ENCODE measurements at places on chromosomes 1 and 21.

DNA sequence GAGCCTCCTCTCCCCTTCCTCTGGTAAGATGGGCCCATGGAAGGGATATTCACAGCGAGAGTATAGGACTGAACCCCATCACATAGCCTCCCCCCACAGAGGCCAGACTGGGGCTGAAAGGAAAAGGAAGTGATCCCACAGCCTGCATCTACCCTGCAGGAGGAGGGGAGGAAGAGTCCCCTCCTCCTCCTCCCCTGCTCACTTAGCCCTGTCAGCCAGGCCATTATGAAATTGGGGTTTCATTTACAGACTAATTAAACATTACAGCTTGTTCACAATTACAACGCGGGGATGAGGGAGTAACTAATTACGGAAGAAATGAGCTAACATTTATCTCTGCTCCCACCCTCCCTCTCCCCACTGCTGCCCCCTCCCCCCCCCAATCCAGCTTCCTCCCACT lies 25.4 kb downstream of the DMAP1 start:
- DNase-seq = no peak

DNA sequence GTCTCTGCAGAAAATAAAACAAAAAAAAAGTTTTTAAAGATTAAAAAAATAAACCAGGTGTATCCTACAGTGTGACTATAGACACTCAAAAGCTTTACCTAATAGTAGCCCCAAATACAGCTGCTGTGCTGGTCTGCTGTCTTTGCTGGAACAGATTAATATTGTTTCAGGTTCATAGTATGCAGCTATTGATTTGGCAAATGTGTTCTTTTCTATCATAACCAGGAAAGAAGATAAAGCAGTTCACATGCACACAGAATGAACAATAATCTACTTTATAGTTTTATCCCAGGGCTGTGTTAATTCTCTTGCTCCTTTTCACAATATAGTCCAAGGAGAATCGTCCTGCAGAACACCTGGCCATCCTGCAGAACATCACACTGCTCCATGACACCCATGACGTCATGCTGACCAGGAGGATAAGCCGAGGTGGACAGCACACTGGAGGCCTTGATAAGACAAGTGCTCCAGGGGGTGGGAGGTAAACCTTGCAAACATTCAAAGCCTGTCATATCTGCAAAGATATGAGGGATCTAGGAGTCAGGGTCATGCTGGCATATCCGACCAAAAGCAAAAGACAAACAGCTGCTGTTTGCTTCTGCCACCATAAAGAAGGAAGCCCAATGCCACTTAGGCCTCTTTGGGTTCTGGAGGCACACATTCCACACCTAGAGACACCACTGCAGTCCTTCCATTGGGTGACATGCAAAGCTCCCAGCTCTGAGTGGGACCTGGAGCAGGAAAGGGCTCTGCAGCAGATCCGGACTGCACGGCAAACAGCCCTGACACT lies 86.1 kb upstream of the SLC2A1 start:
- no peak for DNase-seq

- DNase-seq = no peak
Measured at GRCh38 chr1:84967666-84968065, 29.2 kb downstream of the MCOLN2 start.

DNA sequence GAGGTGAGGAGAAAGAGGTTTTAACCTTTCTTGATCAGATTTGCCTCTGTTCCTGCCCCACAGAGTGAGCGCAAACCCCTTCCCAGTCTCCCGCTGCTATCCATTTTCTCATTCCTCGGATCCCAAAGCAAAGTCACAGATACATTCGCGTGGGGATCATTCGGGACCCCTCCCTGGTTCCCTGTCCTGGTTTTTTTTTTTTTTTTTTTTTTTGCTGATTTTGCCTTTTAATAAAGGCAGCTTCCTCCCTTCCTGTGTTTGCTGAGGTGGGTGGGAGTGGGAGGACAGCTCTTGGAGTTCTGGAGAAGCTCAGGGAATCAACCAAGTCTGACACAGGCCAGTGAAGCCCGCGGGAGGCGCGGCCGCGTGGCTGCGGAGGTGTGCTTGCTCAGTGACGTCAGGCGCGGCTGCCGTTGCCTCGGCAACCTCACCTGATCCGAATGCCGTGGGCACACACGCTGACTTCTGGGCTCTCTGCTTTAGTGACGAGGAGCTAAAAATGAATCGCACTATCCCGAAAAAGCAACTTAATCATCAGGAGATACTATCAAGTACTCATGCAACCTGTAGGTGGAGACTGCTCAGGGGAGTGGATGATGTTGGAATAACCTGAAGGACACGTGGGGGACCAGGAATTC lies 106.4 kb downstream of the TBX19 start:
- peak; percentile 62 for DNase-seq

DNA sequence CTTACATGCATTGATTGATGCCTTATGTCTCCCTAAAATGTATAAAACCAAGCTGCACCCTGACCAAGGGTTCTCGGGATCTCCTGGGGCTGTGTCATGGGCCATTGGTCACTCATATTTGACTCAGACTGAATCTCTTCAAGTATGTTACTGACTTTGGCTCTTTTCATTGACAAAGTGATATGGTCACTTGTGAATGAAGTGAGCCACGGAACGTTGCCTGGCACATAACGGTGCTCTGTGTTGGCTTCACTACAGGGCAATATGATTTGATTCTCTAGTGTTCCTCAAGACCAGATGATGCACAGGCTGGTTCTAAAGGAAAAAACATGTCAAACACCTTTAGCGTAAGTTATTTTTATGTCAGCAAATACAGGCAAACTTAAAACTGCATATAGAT lies 11.4 kb upstream of the IL10RB start:
- no peak for DNase-seq

- DNase-seq = no peak
Measured at GRCh38 chr21:25441835-25442234, 165.4 kb downstream of the MRPL39 start.

- no peak for DNase-seq
Measured at GRCh38 chr21:23008601-23009202, 2010.5 kb downstream of the NCAM2 start.

GRCh38 chr1:200178340-200178739 lies 150.8 kb downstream of the NR5A2 start:
- no peak for DNase-seq

DNA sequence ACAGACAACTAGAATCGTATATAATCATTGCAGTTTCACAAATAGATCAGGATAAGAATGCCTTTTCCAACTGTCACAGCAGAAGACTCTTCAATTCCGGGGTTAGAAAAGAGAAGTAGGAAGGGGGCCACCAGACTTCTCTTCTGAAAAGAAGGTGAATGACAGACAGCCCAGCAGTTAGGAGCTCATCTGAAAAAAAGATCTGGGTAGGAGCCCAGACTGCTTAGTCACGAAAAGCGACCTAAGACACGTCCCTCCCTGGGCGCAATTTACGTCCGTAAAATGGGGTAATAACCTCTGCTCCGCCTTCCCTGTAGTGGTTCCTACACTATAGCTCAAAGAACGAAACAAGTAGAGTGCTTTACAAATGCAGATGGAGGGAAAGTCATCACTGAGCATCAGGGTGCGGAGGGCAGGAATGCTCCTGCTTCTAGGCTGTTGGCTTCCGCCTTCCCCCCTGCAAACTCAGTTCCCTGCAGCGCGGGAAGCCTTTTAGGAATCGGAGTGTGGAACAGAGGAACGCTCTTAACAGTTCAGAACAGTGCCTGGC lies 582 bp downstream of the ORC1 start:
- DNase-seq = peak; percentile 56

- DNase-seq = no peak
Measured at GRCh38 chr1:100419072-100419471, 66.8 kb downstream of the CDC14A start.

DNA sequence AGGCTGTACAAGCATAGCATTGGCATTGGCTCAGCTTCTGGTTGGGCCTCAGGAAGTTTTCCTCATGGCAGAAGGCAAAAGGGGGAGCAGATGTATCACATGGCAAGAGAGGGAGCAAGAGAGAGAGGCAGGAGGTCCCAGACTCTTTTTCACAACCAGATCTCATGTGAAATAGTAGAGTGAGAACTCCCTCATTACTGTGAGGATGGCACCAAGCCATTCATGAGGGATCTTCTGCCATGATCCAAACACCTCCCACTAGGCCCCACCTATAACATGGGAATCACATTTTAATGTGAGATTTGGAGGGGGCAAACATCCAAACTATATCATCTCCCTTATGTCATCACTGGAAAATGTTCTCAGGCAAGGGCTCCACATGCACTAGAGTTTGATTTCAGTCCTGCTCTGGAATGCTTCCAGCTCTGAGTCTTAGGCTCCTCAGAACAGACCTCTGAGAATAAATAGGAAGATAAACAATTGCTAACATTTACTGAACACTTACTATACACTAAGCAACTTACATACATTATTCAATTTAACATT lies 39.4 kb upstream of the VTCN1 start:
- DNase-seq = no peak

DNA sequence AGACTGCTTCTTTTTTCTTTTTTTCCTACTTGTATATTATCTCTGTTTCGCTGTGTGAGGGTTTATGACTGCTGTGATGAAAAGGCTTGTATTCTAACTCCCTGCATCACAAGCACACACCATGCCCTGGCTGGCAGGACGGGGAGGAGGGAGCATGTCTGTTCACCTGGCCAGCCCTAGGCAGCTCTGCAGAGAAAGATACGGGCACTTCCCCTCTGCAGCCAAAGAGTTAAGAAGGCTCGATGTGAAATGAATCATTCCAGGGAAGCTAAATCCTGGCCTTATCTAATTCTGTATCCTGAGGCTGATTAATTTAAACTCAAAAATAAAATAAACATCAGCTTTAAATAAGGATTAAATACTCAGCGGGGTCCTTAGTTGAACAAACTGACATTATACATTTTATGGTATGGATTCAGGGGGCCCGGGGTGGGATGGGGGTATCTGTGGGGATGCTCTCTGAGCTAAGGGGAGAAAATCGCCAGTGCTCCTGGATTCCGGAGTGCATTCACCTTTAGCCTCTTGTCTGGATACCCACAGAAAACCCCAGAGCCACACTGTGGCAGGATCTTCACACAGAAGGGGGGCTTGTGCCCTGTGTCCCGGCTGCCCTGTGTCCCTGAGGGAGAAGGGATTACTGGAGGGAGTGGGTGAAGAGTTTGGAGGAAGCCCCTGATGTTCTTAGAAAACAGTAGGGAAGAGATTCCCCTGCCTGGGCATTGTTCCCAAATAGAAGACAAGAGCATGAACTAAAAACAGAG lies 321.5 kb downstream of the NPHP4 start:
- DNase-seq = no peak

DNA sequence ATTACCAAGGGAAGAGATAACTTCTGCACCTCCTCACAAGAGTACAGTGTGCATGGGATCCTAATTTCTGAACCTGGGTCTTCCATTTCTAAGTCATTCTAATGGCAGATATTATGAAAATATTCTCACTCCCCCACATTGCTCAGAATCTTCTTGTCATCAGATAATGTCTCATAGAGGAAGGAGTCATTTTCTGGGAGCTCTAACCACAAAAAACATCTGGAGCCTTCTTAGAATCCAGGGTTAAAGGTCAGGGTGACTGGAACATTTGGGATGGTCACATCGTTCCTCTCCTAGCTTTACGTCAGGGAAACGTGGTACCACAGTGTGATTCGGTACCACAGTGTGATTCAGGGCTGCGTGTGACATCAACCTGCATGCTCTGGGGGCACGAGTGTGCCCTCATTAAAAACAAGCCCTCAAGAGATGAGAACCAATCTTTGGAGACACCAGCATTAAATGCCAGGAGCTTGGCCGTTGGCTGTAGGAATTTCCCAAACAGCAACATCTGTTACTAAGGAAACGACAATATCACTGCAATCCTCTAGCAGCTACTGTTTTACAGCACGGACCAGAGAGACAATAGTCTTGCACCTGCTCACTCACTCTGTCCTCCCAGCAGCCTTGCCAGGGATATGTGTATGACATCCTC lies 179.1 kb downstream of the PSMG1 start:
- DNase-seq = no peak

DNA sequence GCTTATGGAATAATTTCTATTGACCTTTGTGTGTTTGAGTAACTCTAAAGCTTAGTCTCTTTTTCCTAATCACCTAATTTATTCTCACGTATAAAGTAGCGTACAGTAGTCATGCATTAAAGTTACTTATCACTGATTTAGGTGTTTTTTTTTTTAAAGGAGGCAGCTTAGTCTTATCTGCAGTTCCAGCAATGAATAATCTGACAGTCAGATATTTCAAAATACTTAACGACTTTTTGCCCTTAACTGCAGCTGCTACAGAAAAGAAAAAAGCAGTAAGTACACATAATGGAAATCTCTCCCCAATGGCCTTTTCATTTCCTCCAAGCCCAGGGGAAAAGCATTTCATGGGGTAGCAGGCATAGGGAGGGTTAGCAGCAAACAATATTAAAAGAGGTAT lies 54.6 kb downstream of the SLC35F3 start:
- DNase-seq = no peak

DNA sequence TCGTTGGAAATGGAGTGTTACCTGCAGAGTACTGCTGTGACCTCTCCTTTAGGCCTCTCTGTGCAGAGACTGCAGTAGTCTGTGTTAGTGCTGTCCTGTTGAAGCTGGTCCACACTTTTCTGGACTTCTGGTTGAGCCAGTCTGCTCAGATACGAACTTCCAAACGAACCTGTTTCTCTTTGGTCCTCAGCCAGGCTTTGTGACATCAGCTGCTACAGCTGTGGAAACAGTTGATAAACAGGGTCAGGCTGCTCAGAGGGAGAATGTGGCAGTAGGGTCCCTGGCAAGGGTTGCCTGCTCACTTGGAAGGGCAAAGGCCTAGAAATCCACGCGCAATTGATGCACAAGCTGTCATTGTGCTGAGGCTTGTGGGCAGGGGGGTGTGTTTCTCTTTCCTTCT lies 98.8 kb downstream of the NOS1AP start:
- DNase-seq = no peak

DNA sequence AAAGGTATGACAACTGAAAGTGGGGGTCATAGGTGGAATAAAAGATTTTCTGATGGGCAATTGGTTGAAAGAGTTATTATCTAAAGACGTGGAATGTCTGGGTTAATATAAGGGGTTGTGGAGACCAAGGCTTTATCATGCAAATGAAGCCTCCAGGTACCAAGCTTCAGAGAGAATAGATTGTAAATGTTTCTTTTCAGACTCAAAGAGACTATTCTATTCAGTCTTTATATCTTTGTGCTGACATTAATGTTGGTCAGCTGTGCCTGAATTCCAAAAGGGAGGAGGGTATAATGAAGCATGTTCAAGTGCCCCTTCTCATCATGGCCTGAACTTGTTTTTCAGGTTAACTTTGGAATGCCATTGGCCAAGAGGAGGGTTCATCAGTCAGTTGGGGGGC lies 145.3 kb downstream of the SETD4 start:
- no peak for DNase-seq

- DNase-seq = no peak
Measured at GRCh38 chr1:58718435-58718834, 18.6 kb upstream of the MYSM1 start.

DNA sequence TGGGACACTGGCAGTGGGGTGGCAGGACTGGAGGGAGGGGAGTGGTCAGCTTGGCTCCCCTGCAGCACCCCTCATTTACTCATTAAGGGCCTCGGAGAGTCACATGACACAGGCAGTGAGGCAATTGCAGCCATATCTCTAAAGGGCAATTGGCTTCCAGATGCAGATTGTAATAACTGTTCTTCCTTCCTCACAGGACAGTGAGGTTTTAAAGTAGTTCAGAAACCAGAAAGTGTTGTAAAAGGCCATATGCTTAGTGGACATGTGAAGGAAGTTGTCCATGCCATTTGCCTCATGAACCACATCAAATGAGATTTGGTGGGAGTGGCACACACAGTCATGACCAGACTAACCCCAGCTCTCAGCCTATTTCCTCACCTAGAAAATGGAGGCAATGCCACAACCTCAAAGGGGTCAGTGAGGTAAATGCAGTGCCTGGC lies 11.1 kb downstream of the MTX1 start:
- no peak for DNase-seq

- DNase-seq = no peak
Measured at GRCh38 chr1:54850737-54851136, 36.3 kb downstream of the DHCR24 start.
